ENCODE measurements at places on chromosomes 7 and 10.
A peak's percentile ranks its signal among the peaks of the same experiment; 100 is the strongest.

DNA sequence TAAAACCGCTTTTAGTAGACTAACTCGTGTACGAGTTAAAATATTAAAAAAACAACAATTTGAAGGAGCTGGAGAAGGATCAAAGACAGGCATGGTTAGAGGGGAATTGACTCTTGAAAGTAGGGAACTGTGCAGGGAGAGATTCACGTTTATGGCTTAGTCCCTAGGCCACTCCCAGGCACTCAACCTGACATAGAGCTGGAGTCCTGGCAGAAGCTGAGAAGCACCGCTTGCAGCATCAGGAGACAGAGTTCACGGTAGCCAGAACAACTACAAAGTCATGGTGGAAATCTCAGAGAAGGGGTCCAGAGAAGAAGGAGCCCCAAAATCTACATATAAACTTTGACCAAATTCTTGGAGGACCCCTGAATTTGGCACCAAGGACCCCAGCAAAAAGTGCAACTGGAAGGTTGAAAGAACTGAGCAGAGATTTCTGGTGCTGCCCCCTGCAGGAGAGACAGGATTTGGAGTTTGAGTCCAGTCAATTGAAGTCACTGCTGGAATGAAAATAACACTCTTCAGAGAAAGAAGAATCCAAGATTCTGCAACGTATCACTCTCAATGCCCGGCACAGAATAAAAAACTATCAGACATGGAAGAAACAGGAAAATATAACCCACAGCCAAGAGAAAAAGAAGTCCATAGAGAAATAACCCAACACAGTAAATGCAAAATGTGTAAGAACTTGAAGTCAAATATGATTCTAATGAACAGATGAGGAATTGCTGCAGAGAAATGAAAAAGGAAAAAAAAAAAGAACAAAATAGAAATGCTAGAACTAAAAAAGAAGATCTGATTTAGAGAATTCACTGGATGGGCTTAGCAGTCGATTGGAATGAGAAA lies 493.3 kb upstream of the PODXL start:
- no peak for DNase-seq

DNA sequence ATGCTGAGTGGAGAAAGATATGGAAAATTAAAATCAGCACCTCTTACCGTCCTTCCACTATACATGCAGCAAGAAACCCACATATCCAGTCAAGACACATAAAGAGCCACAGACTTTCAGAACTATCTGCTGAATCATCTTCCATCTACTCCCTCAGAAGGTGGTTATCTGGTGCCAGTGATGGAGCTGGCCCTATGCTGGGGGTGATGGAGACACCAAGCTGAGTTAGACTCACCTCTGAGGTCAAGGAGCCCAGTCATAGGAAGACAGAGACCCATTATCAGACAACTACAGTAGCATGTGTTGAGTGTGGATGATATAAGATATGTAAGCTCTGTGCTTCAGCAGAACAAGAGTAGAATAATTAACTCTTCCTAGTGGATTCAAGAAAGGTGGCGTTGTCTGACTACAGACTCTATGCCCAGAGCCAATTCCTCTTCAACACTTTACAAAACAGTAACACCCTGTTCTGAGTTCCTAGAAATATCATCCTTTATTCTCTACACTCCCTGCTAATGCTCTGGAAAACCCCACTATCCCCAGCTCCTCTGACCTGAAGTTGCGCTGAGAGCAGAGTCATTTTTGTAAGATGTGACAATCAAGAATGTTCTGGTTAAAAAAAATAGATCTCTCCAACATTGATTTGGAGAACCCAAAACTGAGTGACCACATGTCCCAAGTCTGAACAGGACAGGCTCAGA lies 14.3 kb downstream of the CYP3A5 start:
- no peak for DNase-seq

- no peak for DNase-seq
Observed at GRCh38 chr7:98312201-98312600, 30.7 kb downstream of the BRI3 start.

- DNase-seq, result no peak
Observed at GRCh38 chr7:122300211-122300932, 4.2 kb downstream of the FEZF1 start.

- no peak for DNase-seq
Observed at GRCh38 chr10:51367127-51367526, 292.8 kb downstream of the PRKG1 start.

- no peak for DNase-seq
Observed at GRCh38 chr7:74284781-74285259, 4.4 kb upstream of the CLIP2 start.

GRCh38 chr10:75875740-75876139 lies 444.3 kb downstream of the LRMDA start:
- no peak for DNase-seq

GRCh38 chr7:136030867-136031318 lies 53.7 kb upstream of the MTPN start:
- no peak for DNase-seq

DNA sequence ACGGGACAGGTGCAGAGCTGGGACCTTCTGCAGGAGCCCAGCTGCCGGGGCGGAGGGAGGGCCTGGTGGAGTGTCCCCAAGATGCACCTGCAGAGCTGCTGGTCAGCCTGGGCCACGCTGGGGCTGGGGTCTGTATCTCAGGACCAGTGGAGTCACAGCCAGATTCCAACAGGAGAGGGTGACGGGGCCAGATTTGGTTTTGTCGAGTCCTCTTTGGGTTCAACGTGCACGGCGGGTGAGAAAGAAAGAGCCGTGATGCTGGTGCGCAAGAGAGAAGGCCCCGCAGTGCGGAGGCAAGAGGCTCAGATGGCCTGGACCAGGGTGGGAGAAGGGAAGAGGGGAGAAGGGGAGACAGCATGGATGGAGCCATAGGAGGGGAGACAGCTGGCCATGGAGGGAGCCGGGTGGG lies 462.9 kb downstream of the PTPRN2 start:
- DNase-seq, result no peak

DNA sequence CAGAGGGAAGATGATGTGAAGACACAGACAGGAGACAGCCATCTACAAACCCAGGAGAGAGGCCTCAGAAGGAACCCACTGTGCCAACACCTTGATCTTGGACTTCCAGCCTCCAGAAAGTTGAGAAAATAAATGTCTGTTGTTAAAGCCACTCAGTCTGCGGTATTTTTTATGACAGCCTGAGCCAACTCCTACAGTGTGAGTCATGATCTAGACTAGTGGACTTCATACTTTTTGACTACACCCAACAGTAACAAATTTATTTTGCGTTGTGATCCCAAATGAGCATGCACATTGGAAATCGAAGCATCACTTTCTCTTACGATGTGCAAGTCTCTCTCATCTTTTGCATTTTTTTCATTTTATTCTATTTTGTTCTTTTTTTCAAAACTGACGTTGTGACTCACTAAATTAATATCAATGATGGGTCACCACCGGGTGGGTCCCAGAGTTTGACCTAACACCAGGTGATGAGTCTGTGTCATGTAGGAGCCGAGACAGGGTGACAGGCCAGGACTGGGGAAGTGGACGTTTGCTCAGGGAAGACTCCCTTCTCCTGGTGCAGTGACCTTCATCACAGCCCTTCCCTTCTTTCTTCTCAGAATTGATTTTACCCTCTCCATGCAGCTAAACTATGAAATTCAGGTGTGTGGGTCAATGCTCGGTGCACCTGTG lies 28.9 kb downstream of the PHYH start:
- no peak for DNase-seq

- DNase-seq, result no peak
Observed at GRCh38 chr7:157479326-157479725, 142.5 kb downstream of the DNAJB6 start.

DNA sequence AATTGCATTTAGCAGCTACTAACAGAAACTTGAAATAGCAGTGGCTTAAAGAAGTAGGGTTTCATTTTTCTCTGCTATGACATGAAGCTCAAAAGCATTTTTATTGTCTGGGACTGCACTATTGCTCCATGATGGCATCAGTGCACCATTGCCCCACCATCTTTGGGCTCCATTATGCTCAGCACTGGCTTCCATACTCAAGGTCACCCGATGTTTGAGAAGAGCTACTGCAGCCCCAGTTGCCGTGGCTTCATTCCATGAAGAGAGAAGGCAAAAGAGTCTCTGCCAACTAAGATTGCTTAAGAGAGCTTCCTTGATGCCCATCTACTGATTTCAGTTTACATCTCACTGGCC lies 192.2 kb upstream of the LRGUK start:
- no peak for DNase-seq

DNA sequence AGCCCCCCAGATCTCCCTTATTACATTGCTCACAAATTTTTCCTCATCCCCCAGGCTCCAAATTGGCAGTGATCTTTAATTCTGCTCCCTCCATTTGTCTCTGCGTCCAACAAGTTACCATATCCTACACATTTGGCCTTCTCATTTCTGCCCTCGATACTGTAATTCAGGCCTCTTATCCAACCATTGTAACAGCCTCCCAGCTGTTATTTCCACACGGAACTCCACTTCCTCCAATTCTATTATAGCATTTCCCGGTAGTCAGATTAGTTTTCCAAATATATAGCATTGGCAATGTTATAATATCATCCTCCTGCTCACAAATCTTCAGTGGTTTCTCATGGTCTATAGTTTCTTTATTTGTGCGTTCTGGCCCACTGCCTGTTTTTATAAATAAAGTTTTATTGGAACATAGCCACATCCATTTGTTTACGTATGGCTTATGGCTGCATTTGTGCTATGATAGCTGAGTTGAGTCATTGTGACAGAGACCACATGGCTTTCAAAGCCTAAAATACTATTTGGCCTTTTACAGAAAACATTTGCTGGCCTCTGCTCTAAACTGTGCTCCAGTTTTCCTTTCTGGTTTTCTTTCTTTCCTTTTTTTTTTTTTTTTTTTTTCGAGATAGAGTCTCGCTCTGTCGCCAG lies 126.5 kb upstream of the ZNF438 start:
- DNase-seq, result no peak

DNA sequence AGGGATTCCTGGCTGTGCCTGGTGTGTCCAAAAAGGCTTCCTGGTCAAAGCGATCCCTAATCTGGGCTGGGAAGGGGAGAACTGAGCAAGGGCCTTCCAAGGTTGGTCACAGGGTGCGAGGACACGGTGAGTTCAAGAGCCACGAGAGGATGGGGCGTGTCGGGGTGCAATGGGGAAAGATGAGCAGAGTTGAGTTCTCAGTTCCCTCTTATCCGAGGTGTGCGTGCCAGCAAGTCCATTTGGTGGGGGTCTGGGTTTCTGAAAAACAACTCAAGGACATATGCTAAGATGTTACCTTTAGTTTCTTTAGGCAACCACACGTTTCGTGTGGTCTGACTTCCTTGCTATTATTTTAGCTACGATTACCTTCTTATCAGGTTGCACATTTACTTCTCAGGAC lies 1.3 kb downstream of the ZNF775 start:
- no peak for DNase-seq

DNA sequence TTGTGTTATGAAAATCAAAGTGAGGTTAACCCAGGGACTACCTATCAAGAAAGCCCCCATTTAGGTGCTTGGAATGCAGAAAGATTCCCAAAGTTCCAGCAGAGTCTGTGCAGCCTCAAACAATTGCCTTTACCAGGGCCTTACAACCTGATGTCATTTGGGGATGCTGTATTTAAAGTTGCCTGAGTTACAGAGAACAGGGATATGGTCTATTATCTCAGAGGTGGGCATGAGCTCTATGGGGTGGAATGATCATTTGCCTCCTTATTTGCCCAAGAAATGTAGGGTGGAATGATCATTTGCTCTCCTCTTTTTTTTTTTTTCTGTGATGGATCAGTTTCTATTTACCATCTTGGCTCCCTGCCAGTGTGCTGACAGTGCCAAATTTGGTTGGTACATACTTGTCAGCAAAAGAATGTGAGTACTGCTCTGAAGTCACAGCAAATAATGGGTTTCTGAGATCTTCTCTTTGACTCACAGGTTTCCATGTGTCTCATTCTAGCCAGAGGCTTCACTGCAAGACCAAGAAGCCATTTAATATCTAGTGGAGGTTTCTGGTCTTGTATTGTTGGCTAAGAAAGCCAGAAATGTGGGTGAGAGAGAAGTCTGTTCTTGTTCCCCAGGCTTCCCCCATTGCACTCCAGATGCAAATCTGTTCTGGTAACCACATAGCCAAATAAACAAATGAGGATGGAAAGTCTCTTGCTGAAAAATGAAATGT lies 45.5 kb upstream of the ZNRF2 start:
- peak; percentile 59 for DNase-seq

DNA sequence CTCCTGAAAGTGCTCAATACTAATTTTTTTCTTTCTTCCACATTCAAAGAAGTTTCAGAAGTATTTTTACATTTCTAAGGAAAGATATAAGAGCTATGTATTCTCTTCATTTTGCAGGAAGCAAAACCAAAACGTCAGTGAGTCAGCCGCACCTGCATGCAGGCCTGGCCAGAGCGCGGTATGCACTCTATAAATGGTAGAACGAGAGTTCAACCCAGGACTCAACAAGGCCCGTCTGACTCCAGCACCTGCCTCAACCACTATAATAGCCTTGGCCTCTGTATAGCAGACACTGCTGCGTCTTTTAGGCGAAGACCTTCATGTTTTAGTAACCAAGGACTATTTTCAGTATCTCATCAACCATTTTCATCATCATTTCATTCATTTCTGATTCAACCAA lies 113.2 kb downstream of the KMT2E start:
- DNase-seq, result no peak

- DNase-seq, result peak; percentile 39
Observed at GRCh38 chr7:7504910-7505704, 30.6 kb downstream of the COL28A1 start.

- no peak for DNase-seq
Observed at GRCh38 chr10:111102359-111102837, 25.6 kb downstream of the ADRA2A start.

GRCh38 chr7:129502708-129503685 lies 666 bp downstream of the SMKR1 start:
- peak; percentile 29 for DNase-seq

DNA sequence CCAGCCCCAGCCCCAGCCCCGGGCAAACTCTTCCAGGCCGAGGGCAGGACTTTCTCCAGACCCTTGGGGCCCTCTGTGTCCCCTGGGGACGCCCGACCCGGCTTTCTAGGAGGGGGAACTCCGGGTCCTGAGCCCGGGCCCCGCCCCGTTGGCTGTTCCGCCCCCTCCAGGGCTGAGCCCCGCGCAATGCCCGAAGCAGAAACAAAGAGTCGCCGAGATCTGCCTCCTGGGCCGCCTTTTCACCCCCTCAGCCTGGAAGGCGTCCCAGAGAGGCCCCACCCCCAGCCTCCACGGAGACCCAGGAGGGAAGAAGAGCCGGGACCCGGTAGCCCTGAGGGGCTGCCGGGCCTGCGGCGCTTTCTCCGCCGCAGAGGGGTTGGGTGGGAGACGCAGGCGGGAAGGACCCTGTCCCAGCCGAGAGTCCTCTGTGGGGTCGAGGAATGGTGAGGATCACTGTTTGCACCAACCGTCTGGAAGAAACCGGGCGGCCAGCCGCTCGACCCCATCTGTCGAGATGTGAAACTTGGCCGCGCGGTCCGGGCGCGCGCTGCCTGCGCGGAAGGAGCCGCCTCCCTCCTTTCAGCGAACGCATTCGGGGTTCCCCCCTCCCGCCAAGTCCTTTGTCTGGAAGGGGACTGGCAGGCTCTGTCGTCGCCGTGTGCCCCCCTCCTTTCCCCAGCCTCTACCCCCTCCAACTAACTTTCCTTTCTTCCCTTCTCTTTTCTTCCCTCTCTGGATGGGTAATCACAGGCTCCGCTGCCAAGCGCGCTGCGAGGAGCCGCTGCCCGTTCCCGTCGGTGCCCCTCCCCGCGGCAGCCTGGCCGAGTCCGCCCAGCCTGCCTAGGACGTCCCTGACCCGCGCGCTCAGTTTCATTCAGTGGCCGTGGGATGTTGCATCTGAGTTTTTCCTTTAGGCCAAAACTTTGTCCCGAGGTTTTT lies 10.2 kb downstream of the EN2 start:
- peak; percentile 83 for DNase-seq

- no peak for DNase-seq
Observed at GRCh38 chr7:95095259-95095965, 188.0 kb downstream of the PPP1R9A start.
